Umbilical cord (tissue), 2 donors: ENCODE measurements at places on chromosomes 5 and 9. TPM values are rescaled to one million over a fixed set of nuclear protein-coding genes. Genes with fewer than 3 reads are reported as not detected.
A peak's percentile ranks its signal among the peaks of the same experiment; 100 is the strongest.

CERCAM gene
- total RNA-seq = 105 TPM

SPATA31A6 gene
- not detected for total RNA-seq

PDE8B gene
- total RNA-seq = 5.8 TPM

OLFM1 gene
- 3.6 TPM for total RNA-seq

SLC6A19 gene
- 0.48 TPM for total RNA-seq

SMIM32 gene
- total RNA-seq = not detected

PCDHB11 gene
- total RNA-seq = 5.1 TPM

ITK gene
- total RNA-seq = 14.7 TPM

HK3 gene
- total RNA-seq = 4.6 TPM

CSF1R gene
- total RNA-seq = 48.9 TPM

IL4 gene
- total RNA-seq = not detected

BARX1 gene
- not detected for total RNA-seq

GRCh38 chr9:128899566-128900322 is 17.8 kb downstream of the LRRC8A start:
- DNase-seq = peak; percentile 21

DNA sequence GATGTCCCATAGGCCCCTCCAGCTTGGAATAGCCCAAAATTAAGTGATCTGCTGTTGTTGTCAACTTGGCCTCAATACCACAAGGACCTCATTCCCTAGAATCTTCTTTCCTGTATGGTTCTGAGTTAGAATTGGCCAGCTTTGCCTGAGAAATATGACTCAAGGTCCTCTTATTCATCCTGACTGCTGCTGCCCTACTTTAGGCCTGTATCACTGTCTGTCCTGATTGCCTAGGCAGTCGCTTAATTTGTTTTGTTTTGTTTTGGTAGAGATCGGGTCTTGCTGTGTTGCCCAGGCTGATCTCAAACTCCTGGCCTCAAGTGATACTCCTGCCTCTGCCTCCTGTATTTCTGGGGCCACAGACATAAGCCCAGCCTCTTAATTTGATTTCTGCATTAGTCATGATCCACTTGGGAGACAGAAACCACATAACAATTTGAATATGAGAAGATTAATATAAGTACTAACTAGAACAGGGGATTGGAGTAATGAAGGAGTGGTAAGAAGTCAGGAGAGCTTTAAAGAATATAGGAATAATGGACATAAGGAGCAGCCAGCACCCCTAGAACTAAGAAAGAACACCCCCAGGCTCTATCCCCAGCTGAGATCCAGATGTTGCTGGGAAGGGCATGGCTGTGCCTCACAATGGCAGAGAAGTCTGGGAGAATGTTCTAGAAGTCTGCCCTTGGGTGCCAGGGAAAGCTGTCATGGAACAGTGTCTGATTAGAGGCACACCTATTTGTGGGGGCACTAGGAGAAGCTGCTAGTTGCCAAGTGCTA is 4.6 kb downstream of the TEX53 start:
- DNase-seq = no peak

GRCh38 chr5:143033535-143034250 is 263.5 kb downstream of the ARHGAP26 start:
- peak; percentile 24 for DNase-seq

GRCh38 chr5:71011194-71011792 is 13.8 kb downstream of the NAIP start:
- DNase-seq = no peak

- DNase-seq = no peak
Observed at GRCh38 chr9:10961883-10962282, 349.1 kb upstream of the PTPRD start.

DNA sequence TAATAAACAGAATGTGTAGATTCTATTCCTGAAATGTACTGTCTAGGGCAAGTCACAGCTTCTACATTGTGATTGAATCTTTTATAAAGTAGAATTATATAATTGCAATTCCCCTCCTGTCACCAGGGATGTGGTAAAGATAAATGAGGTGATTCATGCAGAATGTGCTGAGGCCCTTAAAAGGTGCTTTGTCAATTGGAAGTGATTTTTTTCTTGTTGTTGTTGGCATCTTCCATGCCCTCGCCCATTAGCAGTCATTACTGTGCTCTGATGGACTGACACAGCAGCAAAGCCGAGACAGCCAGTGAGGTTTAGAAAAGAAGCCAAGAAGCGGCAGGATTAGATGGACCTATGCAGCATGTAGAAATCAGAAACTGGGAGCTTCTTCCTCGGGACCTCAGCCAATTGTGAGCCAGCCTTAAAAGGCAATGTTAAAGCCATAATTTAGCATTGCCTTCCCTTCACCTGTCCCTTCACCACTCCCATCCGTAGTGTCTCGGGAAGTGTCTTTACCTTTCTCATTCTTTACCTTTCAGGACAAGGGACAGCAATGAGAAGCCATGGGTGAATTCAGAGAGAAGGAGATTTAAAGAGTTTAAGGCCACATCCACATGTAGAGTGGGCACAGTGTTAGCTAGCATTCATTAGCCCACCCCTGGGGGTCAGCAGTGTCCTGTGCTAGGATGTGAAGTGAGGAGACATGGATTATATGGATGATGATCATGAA is 257.8 kb downstream of the PLK2 start:
- DNase-seq = no peak

DNA sequence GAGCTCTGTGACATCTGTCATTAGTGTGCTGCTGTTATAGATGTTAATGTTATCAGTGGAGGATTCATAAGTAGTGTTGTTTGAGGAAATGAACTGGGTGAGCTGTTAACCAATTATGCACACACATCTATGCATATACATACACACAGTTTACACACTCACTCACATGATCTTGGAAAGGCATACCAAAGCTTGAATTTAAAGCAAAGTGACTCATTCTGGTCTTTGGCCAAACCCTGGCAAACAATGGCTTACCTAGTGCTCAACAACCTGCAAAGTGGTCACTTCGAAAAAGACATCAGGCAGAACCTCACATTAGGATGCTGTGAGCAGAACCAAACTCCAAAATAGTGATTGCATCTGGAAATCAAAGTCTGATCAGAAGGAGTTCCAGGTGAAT is 1037.3 kb upstream of the CDH6 start:
- no peak for DNase-seq

- DNase-seq = peak; percentile 55
Observed at GRCh38 chr5:36150676-36151433, 832 bp downstream of the LMBRD2 start.

DNA sequence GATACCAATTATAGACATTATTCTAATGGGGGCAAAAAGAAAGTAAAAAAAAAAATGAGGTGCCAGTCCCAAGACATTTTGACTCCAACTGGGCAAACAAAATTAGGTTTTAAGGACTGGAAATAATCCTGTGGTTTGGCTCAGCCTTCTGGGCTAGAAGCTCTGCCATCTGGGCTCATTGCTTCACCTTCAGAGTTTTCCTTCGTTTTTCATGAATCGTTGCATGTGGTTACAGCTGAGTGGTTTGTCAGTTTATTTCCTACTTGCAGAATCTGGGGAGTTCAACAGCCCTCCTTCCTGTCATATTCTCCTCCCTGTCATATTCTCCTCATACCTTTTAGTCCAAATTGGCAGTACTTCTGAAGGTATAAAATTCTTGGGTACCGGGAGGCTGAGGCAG is 12.0 kb downstream of the UGT3A2 start:
- DNase-seq = no peak

DNA sequence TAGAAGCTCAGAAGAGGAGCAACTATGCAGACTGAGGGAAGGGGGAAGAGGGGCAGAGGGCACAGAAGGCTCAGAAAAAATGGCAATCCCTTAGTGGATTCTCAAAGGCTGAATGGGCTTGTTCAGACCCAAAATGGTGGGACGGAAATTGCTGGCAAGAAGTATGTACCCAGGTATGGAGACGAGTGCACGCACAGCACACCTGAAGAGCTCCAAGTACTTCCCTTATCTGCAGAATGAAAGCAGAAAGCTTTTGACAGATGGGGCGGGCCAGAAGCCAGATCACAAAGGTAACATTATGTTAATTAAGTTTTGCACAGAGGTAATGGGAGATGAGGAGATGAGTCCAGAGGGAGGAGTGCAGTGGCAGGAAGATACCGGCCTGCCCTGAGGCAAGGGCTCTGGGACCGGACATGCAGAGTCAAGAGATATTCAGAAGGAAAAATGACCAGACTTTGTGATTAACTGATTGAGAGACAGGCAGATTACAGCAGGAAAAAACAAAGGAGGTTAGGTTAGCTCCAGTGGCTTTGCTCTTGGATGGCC is 138.1 kb upstream of the PIK3R1 start:
- no peak for DNase-seq
